ENCODE measurements at places on chromosomes 6 and 20.

DNA sequence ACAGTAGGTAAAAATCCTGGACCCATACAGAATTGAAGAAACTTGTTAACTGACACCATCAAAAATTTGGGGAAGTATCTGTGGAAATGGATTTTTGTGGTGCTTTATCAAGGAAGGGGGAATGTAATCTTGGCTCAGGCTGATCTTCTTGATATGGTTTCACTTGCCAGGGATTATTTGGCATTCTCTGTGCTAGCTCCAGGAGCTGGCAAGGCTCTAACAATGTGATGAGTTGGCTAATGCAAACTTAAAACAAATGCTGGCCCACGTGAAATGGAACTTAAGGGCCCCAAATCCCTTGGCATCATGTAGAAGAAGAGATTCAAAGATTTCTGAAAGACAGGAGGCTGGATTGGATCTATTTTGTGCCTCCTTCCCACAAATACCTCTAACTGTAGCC, 13.1 kb downstream of the KCNS1 start:
- no peak for DNase-seq

DNA sequence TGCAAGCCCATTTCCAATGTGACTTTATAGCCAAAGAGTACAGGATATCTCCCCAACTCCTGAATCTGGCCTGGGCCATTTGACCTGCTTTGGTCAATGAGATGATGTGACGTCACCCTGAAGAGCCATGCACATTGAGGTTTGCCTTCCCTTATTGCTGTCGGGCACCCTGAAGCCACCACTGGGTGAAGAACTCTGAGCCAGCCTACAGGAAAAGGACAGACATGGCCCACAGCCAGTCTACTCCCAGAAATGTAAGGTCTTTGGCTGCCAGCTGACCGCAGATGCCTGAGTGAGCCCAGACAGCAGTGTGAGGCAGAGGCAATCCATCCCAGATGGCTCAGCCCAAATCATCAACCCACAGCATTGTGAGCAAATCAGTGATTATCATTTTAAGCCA, 3.7 kb upstream of the SYNDIG1 start:
- no peak for DNase-seq

DNA sequence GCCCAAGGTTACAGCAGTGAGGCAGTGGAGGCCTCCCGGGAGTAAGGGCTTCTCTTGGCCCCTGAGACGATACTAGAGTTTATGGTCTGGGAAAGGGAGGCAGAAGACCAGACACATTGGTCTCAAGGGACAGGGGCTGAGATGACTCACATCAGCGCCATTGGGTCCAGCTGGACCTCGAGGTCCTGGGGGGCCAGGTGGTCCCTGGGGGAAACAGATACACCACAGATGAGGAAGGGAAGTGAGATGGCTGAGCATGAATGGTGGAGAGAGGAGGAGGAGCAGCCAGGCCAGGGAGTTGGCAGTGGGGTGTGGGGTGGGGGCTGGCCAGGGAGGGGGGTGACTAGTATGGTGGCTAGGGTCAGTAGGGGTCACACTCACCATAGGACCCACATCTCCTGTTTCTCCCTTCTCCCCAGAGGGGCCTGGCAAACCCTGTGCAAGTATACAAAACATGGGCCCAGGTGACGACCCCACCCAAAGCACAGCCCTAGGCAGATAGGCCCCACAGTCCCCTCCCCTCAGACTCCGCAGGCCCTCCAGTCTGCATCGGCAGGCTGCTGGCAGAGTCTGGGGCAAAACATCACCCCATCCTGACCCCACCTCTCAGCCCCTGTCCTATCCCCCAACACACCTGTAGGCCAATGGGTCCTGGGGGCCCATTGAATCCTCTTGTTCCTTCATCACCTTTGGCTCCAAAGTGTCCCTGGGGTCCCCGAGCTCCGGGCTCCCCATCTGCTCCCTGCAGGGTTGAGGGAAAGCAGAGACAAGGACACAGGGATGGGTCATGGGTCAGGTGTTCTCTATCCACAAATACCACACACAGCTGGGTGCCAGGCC, 21.9 kb downstream of the COL11A2 start:
- DNase-seq = no peak

DNA sequence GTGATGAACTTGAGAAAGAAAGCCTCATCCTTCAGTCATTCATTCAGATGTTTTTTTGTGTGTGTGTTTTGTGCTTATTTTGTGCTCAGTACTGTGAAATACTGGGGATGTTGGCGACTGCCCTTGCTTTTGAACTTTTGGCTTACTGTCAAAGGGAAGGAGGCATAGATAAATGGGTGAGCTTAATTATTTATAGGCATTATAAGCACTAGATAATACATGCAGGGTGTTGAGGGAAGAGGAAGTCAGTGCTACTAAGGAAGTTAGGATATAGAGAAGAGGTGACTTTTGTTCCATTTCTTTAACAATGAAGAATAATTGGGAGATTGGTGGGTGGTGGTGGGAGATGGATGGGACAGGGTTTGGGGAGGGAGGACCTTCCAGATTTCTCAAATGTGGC, 23.6 kb downstream of the XRN2 start:
- DNase-seq = no peak

Data from activated naive CD4-positive, alpha-beta T cell (primary cell).